Spleen (tissue), 13 donors: ENCODE measurements at places on chromosomes 11 and 22. TPM values are rescaled to one million over a fixed set of nuclear protein-coding genes. Genes with fewer than 3 reads are reported as not detected.

DNA sequence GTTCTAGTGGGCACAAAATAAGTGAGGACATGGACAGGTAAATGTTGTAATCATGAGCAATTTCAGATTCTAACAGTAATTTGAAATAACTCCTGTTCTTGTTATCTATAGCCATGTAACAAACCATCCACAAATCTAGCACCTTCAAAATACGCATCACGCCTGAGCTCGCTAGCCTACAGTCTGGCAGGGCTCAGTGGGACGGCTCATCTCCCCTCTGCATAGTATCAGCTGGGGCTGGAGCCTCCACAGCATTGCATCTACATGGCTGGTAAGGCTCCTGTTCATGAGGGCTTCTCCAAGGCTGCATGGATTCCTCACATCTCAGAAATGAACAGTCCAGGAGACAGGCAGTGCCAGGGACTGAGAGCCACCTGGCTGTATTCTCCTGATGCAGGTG lies 112.6 kb downstream of the KCNQ1 start:
- H3K36me3 ChIP-seq, result no peaks in the 10 kb centered on the region
- H3K4me3 ChIP-seq, result no peak overlapping the region
- peak; percentile 22 for DNase-seq
- no peaks in the 10 kb centered on the region for H3K4me1 ChIP-seq

GRCh38 chr11:40877256-40877655 lies 582.2 kb downstream of the LRRC4C start:
- no peaks in the 10 kb centered on the region for H3K4me1 ChIP-seq
- DNase-seq, result no peak
- no peak overlapping the region for H3K27ac ChIP-seq
- no peaks in the 10 kb centered on the region for H3K27me3 ChIP-seq
- H3K36me3 ChIP-seq, result no peaks in the 10 kb centered on the region

GRCh38 chr11:65894034-65894591 lies 3.6 kb downstream of the CCDC85B start:
- H3K27ac ChIP-seq, result peak overlapping the region; percentile 99
- H3K4me1 ChIP-seq, result peaks cover 55% of the 10 kb centered on the region
- H3K36me3 ChIP-seq, result no peaks in the 10 kb centered on the region
- DNase-seq, result peak; percentile 95

GRCh38 chr11:72744474-72744873 lies 7.7 kb downstream of the ARAP1 start:
- H3K27ac ChIP-seq, result peak overlapping the region; percentile 70
- peaks cover 98% of the 10 kb centered on the region for H3K4me1 ChIP-seq
- H3K36me3 ChIP-seq, result no peaks in the 10 kb centered on the region
- H3K27me3 ChIP-seq, result no peaks in the 10 kb centered on the region
- peak; percentile 74 for DNase-seq
- H3K4me3 ChIP-seq, result no peak overlapping the region

DNA sequence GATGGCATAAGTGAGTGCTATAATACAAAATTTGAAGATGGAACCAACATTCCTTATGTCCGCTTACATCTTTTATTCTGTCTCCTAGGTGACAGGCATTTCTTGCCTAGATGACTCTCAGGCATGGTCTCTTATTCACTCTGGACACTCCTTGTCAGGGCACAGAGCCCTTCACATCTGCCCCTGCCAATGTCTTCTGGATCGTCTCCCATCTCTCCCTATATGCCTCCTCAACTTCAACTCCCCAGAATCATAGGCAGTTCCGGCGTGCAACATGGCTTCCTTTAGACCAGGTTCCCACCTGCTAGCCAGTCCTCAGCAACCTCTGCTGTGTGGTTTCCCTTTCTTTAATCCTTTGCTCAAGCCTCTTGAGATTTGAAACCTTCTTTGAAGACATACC lies 300.9 kb downstream of the TENM4 start:
- no peaks in the 10 kb centered on the region for H3K36me3 ChIP-seq
- no peak for DNase-seq
- no peaks in the 10 kb centered on the region for H3K27me3 ChIP-seq

DNA sequence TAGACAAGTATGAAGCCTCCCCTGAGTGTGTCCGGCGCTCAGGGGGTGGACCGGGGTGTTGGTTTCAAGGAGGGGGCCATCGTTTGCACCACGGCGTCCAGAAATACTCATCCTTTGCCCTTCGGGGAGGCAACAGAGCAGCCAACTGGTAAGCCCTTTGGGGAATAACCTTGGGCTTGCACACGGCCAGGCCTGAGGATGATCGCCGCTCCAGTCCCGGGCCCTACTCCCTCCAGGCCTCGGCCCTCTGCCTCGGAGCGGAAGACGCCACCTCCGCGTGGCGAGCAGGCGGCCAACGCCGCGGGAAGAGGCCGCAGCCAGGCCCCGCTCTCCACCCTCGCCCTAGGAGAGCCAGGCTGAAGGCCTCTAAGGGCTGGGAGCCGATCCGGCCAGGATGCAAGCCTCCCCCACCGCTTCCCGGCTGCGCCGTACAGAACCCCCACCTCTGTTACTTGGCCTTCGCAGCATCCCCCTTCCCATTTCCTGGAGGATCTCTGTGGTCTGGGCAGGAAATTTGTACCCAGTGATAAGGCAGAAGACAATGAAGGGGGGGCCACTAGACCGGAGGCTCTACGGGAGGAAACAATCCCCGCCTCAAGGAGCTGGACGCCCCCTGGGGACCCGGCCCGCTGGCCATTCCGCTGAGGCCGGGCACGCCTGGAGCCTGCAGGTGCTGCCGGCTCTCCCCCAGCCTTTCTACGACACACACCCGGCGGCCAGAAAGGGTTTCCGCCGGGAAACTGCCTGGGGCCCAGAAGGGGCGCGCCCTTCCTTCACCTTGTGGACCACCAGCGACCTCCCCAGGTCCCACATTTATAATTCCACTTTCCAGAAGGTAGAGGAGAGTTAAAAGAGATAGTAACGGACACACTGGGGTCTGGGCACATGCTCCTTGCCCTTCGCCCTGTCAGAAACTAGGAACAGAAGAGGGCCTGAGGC lies 2.6 kb downstream of the ESAM start:
- peak; percentile 83 for DNase-seq
- H3K4me3 ChIP-seq, result peak overlapping the region; percentile 63

DNA sequence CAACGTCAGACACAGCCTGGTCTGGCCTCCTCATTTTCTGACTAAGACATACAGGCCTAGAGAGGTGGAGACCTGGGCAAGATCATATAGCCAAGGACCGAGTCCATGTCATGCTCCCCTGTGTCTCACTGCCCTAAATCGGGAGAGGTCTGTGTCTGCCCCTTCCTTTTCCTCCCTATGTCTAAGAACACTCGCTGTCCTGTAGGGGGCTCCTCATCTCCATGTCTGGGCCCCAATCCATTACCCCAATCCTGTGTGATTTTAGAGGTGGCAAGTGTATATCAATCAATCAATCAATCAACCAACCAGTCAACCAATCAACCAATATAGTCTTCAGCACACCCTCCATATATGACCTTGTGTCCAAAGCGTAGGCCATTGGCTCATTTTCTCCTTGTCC lies 125.7 kb downstream of the KIRREL3 start:
- no peak overlapping the region for H3K4me3 ChIP-seq
- no peak overlapping the region for H3K27ac ChIP-seq

DNA sequence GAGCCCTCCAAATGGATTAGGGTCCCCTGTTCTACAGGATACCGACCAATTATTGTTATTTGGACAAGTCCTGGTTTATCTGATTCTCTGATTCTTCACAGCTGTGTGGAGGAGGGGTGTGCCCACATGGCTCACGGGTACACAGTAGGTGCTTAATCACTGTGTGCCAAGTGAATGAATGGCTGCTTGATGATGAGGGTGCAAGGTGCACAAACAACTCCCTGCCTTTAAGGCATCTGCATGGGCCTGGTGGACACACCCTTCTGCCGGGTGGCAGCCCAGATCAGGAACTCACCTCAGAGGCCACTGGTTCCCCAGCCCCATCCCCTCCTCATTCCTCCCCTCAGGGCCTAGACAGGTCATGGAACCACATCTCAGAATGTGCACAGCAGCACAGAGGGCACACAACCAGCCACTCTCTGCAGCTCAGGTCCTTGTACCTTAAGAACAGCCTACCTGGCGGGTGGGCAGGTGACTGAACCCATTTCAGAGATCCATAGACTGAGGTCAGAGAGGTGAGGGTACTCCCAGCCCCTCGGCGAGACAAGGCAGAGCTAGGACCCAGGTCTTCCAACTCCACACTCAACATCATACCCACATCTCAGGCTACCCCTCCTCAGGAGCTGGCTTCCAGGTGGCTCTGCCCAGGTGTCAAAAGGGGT lies 50.3 kb downstream of the SHANK2 start:
- peaks cover 12% of the 10 kb centered on the region for H3K27me3 ChIP-seq
- H3K27ac ChIP-seq, result no peak overlapping the region
- no peaks in the 10 kb centered on the region for H3K4me1 ChIP-seq
- no peaks in the 10 kb centered on the region for H3K36me3 ChIP-seq
- H3K4me3 ChIP-seq, result no peak overlapping the region

DNA sequence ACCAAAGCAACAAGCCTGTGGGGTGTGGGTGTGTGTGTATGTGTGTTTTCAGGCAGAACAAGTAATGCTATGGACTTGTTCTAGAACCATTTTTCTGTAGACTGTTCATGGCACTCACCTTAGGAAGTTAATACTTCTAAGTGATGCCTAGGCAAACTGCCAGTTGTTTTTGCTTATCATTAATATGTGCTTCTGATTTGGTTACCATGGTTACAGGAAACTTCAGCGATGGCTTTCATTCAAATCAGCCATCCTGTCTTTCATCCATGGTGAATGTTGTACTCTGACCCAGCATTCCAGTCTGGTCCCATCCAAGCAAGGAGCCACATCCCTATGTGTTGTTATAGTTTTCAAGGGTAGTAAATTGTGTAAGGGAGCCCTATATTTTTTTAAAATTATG lies 49.8 kb upstream of the ARHGAP20 start:
- H3K27me3 ChIP-seq, result no peaks in the 10 kb centered on the region
- no peak overlapping the region for H3K4me3 ChIP-seq
- no peak for DNase-seq
- no peak overlapping the region for H3K27ac ChIP-seq
- no peaks in the 10 kb centered on the region for H3K4me1 ChIP-seq

- no peak overlapping the region for H3K4me3 ChIP-seq
- DNase-seq, result no peak
- H3K27ac ChIP-seq, result no peak overlapping the region
- no peaks in the 10 kb centered on the region for H3K27me3 ChIP-seq
- H3K4me1 ChIP-seq, result no peaks in the 10 kb centered on the region
Observed at GRCh38 chr11:125869521-125869920, 17.9 kb upstream of the HYLS1 start.

GRCh38 chr11:3130269-3131071 lies 34.6 kb downstream of the OSBPL5 start:
- H3K4me3 ChIP-seq, result no peak overlapping the region
- no peaks in the 10 kb centered on the region for H3K27me3 ChIP-seq
- H3K36me3 ChIP-seq, result peaks cover 4% of the 10 kb centered on the region
- peak; percentile 54 for DNase-seq

DNA sequence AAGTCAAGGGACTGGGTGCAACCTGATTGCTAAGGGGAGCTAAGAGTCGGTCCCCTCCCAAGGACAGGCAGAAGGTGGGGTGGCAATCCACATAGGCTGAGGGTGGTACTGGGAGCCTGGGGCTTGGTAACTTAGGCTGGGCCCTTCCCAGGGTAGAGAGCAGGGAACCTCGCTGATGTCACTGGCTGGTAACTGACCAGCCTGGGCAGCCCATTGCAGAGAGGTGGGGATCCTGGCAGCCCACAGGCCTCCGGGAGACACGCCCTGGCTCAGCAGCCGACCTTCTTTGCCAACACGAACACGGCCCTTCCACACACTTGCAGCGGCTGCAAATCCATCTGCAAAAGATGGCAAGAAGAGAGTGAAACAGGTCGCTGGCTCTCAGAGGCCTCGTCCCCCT lies 25.4 kb downstream of the A4GALT start:
- H3K4me3 ChIP-seq, result no peak overlapping the region
- no peak for DNase-seq
- H3K36me3 ChIP-seq, result no peaks in the 10 kb centered on the region
- H3K27me3 ChIP-seq, result no peaks in the 10 kb centered on the region

DNA sequence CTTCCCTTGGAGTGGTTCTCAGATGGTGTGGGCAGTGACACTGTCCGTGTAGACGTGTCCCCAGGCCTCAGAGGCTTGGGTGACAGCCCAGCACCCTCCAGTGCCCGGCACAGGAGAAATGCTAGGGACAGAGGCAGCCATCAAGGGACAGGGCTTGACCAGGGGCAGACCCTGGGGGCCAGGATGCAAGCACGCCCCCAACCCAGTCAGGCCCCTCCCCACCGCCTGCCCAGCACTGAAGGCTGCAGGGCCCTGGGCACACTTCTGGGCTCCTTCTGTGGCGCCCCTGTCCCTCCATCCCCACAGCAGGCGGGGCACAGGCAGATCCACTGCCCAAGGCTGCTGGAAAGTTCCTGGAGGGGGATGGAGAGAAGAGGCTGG lies 11.1 kb downstream of the IGF2 start:
- H3K4me3 ChIP-seq, result no peak overlapping the region
- no peak for DNase-seq
- H3K27ac ChIP-seq, result no peak overlapping the region
- H3K4me1 ChIP-seq, result no peaks in the 10 kb centered on the region
- H3K27me3 ChIP-seq, result peaks cover 36% of the 10 kb centered on the region

DPAGT1 gene
- total RNA-seq, result 40.9 TPM

OR4B1 gene
- not detected for total RNA-seq

TIGD3 gene
- 1.2 TPM for total RNA-seq

GRAP2 gene
- total RNA-seq, result 40.3 TPM

EMID1 gene
- 54.9 TPM for total RNA-seq

BARX2 gene
- total RNA-seq, result not detected
